ENCODE measurements at places on chromosomes 13 and 19.
A peak's percentile ranks its signal among the peaks of the same experiment; 100 is the strongest.

DNA sequence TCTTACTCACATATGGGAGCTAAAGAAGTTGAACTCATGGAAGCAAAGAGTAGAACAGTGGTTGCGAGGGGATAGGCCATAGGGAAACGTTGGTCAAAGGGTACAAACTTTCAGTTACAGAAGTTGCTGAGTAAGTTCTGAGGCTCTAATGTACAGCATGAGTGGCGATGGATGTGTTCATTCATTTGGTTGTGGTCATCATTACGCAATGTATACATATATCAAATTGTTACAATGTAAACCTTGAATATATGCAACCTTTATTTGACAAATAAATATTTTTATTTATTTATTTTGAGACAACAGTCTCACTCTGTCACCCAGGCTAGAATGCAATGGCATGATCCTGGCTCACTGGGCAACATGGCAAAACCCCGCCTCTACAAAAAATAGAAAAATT is 38.7 kb downstream of the ZIC5 start:
- DNase-seq = no peak

GRCh38 chr13:80141123-80141849 is 199.6 kb downstream of the SPRY2 start:
- no peak for DNase-seq

DNA sequence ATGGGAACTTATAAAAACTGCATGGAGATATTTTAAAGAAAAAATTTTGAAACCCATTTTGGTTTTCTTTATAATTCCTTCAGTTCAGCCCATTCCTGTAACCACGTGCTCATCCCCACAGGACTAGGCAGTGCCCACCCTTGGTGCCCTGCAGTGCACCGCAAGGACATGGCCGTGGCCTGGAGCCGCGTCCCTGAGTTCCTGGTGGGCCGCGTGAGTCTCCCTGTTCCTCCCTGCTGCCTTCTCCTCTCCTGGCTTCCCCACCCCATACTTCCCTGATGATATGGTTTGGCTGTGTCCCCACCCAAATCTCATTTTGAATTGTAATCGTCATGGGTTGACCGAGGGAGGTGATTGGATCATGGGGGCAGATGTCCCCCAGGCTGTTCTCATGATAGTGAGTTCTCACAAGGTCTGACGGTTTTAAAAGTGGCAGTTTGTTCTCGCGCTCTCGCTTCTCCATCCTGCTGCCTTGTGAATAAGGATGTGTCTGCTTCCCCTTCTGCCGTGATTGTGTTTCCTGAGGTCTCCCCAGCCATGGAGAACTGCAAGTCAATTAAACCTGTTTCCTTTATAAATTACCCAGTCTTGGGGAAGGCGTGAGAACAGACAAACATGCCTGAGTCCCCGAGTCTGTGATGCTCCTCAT is 31.6 kb upstream of the TFDP1 start:
- no peak for DNase-seq

GRCh38 chr13:100542826-100543156 is 45.8 kb downstream of the GGACT start:
- no peak for DNase-seq

- no peak for DNase-seq
Observed at GRCh38 chr19:28744014-28744413, 468.9 kb downstream of the UQCRFS1 start.

GRCh38 chr19:17098326-17098725 is 22.7 kb downstream of the MYO9B start:
- DNase-seq = no peak

DNA sequence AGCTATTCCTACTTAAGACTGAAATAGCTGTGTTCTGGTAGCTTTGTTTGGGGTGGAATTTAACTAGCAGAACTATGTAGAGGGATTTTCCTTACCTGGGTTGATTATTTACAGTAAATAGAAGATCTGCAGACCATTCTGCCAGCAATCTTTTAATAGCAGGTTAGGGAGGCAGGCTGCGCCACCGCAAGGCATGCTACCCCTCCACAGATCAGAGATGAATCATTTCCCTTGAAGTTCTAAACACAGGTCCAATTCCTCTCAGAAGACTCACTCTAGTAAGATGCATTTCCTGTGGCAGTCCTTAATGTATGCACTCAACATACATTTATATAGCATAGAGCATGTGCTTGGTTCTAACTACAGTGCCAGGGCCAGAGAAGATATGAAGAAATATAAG is 109.0 kb downstream of the TNFRSF19 start:
- DNase-seq = no peak

GRCh38 chr19:29690842-29691241 is 24.2 kb downstream of the C19orf12 start:
- DNase-seq = peak; percentile 53

DNA sequence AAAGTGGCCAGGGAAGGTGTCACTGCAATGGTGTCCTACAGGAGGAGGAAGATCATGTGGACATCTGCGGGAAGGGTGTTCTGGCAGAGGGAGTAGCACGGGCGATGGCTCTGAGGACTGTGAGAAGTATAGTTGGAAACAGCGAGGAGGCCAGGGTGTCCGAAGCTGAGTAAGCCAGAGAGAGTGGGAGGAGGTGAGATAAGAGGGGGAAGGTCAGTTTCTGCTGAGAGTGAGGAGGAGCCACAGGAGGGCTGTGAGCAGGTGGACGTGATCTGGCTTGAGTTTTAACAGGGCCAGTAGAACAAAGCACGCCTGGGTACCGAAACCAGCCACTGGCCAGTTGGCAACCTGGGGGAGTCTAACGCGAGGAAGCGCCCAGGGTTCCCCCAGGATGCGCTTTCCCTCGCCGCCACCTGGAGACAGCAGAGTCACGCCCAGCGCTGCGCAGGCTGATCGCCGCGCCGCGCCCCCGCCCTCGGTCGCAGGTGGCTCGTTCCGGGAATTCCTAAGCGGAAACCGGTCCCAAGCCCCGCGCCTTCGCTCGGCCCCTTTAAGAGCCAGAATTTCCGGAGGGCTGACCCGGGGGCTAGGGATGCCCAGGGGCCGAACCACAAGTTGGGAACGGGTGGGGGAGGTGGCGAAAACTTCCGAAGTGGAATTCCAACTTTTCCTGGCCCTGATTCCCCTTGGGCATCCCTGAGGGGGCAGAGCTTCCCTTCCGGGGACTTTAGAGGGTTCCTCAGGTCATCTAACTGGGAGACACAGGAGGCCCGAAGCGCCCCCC is 1.1 kb upstream of the LSR start:
- peak; percentile 59 for DNase-seq

DNA sequence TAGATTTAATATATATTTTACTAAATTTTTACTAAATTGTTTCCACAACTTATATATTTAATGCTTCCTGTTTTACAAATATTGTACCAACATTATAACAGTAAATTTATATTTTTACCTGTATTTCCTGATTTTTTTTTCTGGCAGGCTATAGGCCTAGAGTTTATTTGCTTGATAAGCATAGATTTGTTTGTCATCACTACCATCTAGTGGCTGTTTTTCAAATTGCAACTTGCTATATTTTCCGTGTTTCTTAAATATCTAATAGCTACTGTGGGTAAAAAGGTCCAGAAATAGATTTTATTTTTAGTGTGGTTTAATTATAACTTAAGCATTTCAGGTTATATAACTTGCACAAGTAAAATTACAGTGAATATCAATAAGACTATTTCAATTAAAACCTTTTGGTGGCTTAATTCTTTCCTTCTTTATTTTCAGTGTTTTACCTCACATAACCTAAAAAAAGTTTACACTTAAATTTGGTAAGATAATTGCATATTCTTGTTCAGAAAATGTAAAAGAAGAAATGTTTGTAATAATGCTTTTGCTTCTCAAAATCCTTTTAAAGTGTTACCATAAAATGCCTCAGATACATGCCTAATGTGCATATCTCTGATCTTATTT is 60.6 kb downstream of the NDFIP2 start:
- DNase-seq = no peak

DNA sequence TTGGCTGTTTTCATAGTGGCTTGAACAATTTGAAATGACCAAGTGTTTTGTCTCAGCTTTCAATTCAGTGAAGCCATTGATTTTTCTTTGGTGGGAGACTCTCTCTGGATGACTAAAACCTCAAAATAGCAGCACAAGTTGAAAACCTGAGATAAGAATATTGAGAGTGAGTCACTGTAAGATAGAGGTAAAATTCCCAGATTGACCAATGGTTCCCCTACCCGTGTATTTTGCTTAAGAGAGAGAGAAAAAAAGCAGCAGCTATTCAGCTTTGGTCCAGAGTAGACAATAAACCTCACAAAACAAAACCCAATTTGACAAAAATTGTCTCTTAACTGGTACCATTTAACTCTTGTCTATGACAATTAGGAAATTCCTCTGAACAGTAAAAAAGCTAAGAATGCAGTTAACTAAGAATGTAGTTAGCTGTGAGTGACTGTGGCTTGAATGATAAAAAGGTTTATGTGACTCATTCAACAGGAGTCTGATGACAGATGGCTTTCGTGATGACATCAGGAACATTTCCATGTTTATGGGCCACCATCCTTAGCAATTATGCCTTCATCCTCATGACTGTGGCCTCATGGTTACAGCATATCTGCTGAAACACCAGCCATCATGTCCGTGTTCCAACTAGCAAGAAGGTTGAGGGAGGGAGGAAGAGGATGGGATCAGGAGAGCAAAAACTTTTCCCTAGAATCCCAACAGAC is 356.9 kb downstream of the NDFIP2 start:
- no peak for DNase-seq

GRCh38 chr13:106355866-106356265 is 179.6 kb downstream of the EFNB2 start:
- no peak for DNase-seq

DNA sequence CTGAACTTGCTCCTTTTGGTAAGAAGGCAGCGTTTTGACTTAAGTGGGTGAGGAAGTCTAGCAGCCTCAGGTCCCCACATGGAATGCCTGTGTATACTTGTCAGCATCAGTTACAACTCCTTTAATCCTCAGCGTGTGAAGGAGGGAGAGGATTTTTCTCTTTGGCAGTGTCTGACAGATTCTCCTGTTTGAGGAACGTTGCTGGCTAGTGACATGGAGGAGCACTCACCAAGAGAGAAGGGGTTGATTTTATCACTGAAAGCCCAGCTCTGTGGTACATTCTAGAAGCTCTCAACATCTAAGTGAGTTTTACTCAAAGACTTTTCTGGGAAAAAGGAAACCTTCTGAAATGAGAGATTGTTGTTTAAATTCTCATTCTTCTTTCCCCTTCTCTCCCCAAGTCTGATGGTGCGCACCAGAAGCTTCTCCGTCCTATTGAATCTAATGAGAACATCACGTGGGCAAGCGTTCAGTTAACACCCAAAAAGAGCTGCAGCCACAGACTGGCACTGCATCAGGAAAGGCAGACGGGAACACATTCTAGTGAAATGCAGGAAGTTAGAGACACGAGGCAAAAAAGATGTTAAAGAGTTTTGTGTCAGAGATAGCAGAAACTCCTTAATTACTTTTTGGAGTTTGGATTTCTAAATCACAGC is 58.2 kb downstream of the GJA3 start:
- DNase-seq = no peak

DNA sequence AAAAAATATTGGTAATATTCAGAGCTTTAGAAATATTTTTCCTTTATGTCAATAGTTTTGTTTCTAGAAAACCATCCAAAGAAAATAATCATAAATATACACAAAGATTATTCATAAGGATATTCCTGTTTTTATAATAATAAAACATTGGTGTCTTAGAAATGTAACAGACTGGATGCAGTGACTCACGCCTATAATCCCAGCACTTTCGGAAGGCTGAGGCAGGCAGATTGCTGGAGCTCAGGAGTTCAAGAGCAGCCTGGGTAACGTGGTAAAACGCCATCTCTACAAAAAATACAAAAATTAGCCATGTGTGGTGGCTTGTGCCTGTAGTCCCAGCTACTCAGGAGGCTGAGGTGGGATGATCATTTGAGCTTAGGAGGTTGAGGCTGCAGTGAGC is 106.8 kb downstream of the DHRS12 start:
- DNase-seq = no peak

- no peak for DNase-seq
Observed at GRCh38 chr19:33368074-33368864, 5.2 kb upstream of the CEBPG start.

DNA sequence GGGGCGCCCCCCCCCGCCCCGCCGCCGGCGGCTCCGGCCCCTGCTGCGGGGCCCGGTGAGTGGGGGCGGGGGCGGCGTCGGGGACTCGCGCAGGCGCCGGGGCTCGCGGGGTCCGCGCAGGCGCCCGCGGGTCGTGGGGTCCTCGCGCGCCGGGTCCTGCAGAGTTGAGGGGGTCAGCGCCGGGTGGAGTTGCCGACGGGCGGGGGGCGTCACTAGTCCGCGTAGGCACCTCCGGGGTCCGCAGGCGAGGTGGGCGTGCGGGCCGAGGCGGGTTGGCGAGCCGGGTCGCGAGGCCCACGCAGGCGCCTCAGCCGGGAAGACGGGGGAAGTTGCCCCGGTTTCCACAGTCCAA is 365 bp downstream of the PPP6R1 start:
- peak; percentile 48 for DNase-seq

GRCh38 chr19:46618670-46619231 is 6.1 kb downstream of the PTGIR start:
- DNase-seq = no peak

DNA sequence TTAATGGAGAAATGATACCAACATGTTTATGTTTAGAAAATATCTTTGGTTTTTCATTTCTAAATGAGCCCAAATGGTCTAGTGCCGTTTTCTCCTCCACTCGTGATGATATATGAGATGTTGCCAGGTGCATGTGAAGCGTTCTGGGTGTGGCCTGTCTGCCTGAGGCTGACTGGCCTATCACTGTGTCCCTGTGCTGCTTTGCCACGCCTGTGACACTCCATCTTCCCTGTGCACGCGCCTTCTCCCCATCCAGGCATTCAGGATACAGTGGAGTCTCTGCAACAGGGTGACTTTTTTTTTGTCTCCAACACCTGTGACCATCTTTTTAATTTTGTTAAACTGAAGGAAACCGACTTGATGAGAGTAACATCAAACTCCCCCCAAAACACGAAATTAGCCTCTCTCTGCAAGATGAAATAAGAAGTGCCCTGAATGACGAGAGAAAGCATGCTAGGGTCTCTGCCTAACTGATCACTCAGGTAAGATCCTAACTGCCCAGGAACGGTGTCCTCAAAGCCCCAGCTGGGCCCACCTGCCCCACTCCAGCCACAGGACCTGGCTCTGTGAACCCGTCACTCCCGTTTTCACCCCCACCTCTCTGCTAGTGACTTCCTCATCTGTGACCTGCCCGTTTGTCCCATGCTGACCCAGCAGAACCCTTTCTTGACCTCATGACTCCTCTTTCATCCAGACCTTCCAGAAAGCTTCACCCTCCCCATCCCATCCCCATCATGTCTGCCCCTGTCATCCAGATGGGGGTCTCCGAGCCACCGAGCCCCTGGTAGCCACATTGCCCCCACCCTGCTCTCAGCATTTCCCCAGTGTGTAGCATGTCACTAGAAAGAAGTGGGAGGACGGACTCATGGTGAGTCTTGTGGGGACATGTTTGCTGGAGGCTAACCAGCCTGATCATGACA is 33.2 kb upstream of the TFDP1 start:
- DNase-seq = no peak

GRCh38 chr13:33367926-33368325 is 82.4 kb upstream of the STARD13 start:
- no peak for DNase-seq

GRCh38 chr13:70284371-70284770 is 176.1 kb upstream of the KLHL1 start:
- DNase-seq = no peak

GRCh38 chr19:38004521-38005223 is 97.7 kb downstream of the SIPA1L3 start:
- DNase-seq = no peak

Data from activated CD4-positive, CD25-positive, alpha-beta regulatory T cell treated with anti-CD3 and anti-CD28 coated beads, Interleukin-2, amount 50 U/mL, for 72 hours (primary cell).